ENCODE measurements at places on chromosomes 3 and 15. TPM values are rescaled to one million over a fixed set of nuclear protein-coding genes. Genes with fewer than 3 reads are reported as not detected.

DNA sequence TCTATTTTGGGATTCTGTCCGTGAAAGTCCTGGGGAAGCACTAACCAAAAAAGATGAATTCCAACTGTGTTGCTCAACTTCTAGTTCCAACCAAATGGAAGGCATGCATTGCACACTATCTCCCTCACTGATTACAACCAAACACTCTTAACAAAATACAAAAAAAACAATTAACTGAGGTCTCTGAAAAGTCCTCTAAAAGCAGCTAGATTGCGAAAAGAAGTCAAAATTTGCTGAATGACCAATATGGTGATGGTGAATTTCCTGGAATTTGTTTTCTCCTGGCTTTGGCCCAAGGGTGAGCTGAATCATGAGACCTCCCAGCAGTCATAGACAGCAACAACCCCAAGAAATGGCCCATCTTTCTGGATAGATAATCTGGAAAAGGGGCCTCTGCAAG lies 28.3 kb downstream of the CYP19A1 start:
- DNase-seq, result no peak

- no peak for DNase-seq
Observed at GRCh38 chr15:74620636-74621545, 5.3 kb downstream of the CLK3 start.

- DNase-seq, result no peak
Observed at GRCh38 chr15:44246521-44247268, 41.8 kb upstream of the GOLM2 start.

Gene EIF4E3
- 48.6 TPM for total RNA-seq

Gene GABRB3
- total RNA-seq, result 0.83 TPM

Gene TRH
- not detected for total RNA-seq

GRCh38 chr3:24548278-24548677 lies 53.6 kb upstream of the THRB start:
- DNase-seq, result no peak

DNA sequence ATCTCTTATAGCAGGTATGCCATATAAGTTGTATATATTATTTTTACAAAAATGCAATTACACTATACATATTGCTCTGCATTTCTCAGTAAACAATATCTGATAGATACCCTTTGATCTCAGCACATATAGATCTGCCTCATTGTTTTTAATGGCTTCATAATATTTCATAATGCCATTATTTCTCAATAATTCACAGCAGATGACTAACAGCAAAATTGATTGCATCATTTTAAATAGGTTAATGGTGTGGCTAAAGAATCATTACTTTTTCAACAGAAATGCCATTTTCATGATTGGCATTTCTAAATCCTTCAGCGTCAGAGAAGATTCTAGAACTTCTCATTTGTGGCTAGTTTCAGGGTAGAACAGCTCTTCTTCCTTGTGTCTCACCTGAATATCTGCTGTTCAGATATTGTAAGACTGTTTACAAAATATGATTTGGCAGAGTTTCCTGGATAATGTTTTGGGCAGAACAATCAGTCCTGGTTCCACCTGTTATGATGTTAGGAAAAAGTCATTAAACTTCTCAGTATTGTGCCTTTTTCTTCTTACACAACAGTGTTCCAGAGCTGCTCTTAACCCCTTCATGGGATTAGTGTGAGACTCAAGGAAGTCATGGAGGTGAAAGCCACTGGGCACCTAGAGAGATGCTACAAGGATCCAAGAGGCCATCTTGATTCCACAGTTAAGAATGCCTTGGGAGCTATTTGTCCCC lies 397.6 kb upstream of the THBS1 start:
- no peak for DNase-seq

GRCh38 chr3:158531334-158531733 lies 39.7 kb upstream of the MLF1 start:
- DNase-seq, result no peak

GRCh38 chr15:78614021-78614420 lies 6.8 kb downstream of the CHRNA3 start:
- no peak for DNase-seq

DNA sequence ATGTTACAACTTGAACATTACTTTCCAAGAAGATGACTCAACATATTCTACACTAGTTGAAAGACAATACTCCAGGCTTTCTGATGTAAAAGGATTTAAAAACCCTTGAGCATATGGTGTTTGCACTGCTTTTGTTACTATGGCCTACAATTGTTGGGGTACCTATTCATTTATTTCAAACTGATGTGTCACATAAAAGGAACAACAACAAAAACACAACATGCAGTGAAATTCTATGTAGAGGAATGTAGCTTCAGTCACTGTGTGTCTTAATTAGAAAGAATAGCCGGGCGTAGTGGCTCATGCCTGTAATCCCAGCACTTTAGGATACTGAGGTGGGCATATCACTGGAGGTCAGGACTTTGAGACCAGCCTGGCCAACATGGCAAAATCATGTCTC lies 1.6 kb downstream of the SPATA16 start:
- DNase-seq, result no peak

GRCh38 chr15:91284758-91285466 lies 184.9 kb downstream of the SV2B start:
- no peak for DNase-seq

Measured in heart left ventricle (tissue), 16 donors.